ENCODE measurements at places on chromosomes 2 and 18.
A peak's percentile ranks its signal among the peaks of the same experiment; 100 is the strongest.

- no peak for DNase-seq
Measured at GRCh38 chr2:24471662-24472061, 19.4 kb upstream of the NCOA1 start.

DNA sequence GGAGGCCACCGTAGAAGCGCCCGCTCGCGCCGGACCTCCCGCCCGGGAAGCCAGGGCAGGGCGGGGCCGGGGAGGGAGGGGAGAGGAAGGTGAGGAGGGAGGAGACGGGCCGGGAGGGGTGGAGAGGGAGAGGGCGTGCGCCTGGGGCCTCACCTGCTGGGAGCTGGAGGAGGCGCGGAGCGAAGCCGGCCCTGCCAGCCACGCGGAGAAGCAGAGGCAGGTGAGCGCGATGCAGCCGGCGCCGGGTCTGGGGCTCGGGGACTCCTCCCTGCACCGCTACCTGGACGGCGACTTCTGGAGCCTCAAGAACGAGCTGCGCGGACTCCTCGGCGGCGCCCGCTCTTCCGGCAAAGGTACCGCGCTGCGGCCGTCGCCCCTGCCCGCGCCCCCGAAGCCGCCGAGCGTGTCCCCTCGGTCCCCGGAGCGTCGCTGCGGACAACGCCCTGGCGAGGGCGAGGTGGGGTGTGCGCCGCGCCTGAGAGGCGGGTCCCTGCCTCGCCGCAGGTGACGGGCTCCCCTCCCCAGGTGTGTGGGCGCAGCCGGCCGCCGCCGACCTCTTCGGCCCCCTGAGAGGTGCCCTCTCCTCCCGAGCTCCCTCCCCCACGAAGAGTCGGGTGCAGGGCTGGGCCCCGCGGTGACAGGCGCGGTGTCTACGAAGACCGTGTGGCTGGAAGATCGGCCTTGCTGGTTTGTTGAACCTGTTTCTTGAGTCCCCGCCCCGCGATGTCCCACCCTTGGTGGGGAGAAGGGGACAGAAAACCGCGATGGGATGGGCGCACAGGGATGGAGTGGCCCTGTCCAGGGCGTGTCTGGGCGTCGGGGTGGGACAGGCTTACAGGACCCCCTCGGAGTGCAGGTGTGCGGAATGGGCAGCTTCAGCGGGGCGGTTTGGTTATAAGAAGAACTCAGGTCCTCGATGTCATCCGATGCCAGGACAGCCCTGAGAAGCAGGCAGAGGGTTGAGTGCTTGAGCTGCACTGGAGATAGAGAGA is at the start of gene ACOXL:
TSS of gene ACOXL (plus strand) at position 152 of the 992 bp plus-strand sequence. CDS start 35,817 bp downstream, outside the sequence.
- no peak for DNase-seq

- peak; percentile 43 for DNase-seq
Measured at GRCh38 chr18:49052891-49053644, 102.3 kb upstream of the SMAD7 start.

DNA sequence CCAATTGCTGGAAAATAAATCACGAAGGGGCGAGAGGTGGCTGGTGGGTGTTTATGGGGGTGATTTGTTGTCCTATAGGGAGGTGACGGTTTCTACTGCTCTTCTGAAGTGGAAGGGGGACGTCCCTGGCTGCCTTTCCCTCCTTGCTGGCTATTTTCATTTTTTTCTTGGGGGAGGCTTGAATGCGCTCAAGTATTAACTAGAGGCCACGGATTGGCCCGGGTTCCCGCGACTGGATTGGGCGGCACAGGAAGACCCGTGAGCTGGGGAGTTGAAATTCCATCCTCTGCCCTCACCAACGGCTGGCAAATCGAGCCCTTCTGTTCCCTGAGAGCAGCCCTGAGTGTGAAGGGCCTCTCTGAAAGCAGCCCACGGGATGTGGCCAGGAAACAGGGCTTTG is 176.5 kb upstream of the SPRED2 start:
- DNase-seq = no peak

GRCh38 chr2:160224507-160224906 is 24.4 kb upstream of the ITGB6 start:
- DNase-seq = no peak

GRCh38 chr18:9516437-9517064 is 41.2 kb downstream of the RALBP1 start:
- peak; percentile 46 for DNase-seq

GRCh38 chr2:239393388-239393940 is 7.4 kb downstream of the HDAC4 start:
- DNase-seq = no peak

DNA sequence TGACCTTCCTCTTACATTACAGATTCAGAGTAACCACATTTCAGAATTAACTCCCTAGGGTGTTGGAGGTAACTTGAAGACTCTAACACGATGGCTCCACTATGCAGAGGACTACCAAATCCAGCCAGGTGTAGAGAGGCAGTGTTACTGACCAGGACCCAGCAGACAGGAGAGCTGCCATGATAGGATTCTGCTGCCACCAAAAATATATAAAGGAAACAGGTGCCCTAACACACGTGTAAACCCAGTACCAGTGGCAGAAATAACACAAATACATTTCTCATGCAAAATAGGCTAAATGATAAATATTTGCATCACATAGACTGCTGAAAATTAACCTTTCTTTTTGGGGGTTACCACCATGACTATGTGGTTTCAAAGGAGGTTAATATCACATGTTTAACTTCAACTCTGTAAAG is 7.0 kb downstream of the ZBTB14 start:
- DNase-seq = no peak

GRCh38 chr2:190717764-190718651 is 69.1 kb downstream of the NAB1 start:
- DNase-seq = peak; percentile 12

GRCh38 chr2:20052229-20052851 is 912 bp upstream of the LAPTM4A start:
- DNase-seq = no peak

GRCh38 chr2:189372688-189373257 is 68.5 kb upstream of the WDR75 start:
- no peak for DNase-seq

DNA sequence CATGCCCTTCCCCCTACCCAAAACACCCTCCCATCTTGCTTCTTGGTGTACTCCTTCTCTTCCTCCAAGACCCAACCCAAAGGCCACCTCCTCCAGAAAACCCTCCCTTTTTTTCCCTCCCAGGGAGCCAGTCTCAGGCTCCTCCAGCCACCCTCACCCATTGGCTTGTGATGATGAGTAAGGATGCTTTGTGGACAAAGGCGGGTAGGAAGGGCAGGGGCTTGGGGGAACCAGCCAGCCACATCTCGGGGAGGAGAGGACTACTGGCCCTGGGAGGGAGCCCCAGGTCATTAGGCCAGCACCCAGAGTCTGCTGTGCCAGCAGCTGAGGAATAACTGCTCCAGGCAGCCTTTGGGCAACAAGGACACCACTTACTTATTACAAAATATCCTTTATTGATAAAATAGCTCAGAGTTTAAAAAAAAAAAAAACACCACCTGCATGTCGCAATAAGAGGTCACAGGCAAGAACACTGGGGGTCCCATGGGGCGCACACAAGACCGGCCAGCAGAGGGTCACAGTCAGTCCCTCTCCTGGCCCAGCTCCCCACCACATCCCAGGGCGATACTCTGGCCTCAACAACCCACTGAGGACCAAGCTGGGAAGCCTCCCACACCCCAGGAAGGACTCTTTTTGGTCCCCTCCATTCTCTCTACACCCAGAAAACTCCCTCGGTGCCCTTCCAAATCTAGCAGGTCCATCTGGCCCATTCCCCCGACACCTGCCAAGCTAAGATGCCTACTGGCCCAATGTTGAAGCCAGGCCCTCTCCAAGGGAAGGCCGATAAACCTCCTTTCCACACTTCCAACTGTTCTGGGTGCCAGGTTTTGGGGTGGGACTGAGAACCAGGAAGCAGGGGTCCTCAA is 3.6 kb downstream of the ADRA2B start:
- no peak for DNase-seq

DNA sequence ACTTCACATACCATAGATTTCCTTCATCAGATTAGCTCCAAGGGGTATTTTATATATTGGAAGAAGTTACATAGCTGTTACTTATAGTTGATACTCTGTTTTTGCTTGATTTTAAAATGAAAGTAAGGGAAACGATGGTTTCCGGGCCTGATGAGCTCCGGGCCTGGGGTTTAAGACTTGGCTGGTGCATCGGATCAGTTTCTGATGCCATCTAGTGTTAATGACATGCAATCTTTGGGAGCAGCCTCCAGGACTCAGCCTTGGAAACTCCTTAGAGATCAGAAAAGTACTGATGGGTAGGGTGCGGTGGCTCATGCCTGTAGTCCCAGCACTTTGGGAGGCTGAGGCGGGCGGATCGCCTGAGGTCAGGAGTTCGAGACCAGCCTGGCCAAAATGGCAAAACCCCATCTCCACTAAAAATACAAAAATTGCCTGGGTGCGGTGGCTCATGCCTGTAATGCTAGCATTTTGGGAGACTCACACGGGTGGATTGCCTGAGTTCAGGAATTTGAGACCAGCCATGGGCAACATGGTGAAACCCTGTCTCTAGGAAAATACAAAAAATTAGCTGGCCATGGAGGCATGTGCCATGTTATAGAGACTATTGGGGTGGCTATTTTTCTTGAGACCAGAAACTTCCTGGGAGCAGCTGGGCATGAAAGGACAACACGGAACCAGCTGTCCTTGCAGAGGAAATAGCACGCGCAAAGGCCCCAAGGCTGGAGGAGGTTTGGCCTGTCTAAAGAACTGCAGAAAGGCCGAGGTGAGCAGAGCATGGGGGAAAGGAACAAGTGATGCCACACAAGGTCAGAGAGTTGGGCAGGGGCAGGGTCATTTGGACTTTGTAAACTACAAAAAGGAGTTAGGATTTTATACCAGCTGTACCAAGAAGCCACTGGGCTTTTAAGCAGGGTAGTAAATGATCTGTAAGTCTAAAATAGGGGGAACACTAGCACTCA is 46.9 kb upstream of the CNOT11 start:
- DNase-seq = peak; percentile 88

DNA sequence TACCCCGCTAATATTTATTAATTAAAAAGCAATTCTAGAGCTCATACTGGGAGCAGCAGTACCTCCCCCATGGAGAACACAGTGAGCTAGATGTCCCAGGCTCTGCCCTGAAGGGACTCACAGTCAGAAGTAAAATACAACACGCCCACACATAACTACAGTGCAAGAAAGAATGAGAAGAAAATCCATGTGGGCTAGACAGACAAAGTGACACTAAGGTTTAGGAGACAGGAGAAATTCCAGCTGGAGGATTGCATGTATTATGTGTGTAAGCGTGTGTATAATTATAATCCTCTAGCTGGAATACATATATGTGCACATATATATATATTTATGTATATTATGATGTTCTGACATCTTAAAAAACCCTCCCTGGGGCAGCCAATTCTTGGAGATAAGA is 15.7 kb downstream of the SOWAHC start:
- DNase-seq = peak; percentile 19

- DNase-seq = peak; percentile 46
Measured at GRCh38 chr18:12679183-12679786, 21.4 kb upstream of the SPIRE1 start.

DNA sequence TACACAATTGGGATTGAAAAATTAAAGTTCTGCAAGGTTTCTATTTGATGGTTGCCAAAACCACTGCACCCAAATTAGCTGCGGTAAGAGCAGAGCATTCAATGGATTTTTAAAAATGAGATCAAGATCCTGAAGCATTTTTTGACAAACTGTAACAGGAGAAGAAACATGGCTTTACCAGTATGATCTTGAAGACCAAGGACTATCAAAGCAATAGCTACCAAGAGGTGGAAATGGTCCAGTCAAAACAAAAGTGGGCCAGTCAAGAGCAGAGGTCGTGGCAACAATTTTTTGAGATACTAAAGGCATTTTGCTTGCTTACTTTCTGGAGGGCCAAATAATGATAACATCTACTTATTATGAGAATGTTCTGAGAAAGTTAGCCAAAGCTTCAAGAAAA is 186.8 kb downstream of the RDH14 start:
- DNase-seq = no peak

GRCh38 chr18:7646174-7646886 is 79.2 kb downstream of the PTPRM start:
- no peak for DNase-seq

DNA sequence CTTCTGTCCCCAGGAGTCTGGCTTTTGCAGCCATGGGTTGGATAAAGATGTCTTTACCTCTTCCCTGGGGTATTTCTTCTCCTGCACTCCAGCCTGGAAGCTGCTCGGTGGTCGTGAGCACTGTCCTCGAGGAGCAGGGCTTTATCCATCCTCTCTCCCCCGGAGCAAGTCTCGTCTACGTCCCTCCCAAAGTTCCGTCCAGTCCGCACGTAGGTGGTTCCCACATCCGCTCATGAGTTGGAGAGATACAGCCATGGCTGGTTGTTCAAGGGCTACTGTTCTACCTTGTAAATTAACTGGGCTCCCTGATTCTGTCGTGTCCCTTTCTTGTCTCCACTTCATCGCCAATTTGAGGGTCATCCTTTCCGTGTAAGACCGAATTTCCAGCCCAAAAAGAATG is 47.1 kb downstream of the TRAPPC12 start:
- DNase-seq = no peak

- no peak for DNase-seq
Measured at GRCh38 chr2:230267556-230267955, 42.0 kb downstream of the SP140 start.

DNA sequence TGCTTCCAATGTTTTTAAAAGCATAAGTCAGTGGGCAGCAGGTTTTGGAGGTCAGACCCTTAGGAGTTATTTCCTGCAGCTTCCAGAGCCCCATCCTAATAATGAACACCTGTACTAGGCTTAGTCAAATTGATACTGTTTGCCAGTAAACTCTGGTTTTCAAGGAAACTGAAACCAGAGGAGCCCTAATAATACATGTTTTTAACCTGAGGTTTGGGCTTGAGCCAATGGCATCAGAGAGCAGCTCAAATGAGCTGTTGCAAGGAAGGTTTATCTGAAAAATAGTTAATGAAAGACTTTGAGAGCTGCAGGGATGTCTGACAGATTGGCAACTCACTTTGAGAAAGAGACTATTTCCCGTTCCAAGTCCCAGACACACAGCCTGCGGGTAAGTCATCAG is 54.6 kb downstream of the DCC start:
- no peak for DNase-seq

DNA sequence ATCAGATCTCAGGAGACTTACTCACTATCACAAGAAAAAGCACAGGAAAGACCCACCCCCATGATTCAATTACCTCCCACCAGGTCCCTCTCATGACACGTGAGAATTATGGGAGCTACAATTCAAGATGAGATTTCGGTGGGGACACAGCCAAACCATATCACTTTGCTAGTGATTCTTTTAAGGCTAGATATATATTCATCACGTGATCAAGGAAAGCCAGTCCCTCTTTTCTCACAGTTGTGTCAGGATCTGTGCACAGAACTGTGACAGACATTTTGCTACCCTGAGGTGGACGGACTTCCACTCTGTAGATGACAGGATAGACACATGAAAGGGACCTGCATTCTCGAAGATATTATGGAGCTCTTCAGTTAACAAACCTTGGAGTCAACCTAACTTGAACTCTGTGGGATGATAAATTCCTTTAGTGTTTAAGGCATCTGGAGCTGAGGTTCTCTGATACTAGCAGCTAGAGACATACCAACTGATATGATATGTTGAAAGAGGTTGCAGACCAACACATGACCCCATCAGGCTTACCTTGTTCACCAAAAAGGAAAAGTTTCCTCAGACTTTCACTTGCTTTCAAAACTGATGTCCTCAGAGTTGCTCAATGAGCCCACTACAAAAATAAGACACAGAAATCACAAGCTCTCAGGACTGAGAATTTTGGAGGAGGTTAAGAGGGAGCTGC is 66.3 kb upstream of the SCG2 start:
- DNase-seq = no peak

Measured in suppressor macrophage treated with lipopolysaccharide for 1 hour (primary cell).